Mucosa of gallbladder (tissue), 1 donor: ENCODE measurements at places on chromosomes 16 and 17. TPM values are rescaled to one million over a fixed set of nuclear protein-coding genes. Genes with fewer than 3 reads are reported as not detected.

GRCh38 chr16:4131621-4132020 lies 15.4 kb upstream of the ADCY9 start:
- no peak for DNase-seq

DNA sequence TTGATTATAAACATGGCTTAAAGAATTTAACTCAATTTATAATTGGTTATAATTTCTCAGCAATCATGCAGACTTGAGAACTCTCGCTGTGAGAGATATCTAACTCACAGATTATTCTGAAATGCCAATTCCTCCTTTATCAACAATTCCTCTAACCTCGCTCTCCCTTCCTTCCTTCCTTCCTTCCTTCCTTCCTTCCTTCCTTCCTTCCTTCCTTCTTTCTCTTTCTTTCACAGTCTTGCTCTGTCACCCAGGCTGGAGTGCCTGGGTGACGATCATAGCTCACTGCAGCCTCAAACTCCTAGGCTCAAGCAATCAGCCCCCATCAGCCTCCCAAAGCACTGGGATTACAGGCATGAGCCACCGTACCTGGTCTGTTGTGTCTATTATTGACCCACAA lies 42.4 kb downstream of the CHD9 start:
- no peak for DNase-seq

DNA sequence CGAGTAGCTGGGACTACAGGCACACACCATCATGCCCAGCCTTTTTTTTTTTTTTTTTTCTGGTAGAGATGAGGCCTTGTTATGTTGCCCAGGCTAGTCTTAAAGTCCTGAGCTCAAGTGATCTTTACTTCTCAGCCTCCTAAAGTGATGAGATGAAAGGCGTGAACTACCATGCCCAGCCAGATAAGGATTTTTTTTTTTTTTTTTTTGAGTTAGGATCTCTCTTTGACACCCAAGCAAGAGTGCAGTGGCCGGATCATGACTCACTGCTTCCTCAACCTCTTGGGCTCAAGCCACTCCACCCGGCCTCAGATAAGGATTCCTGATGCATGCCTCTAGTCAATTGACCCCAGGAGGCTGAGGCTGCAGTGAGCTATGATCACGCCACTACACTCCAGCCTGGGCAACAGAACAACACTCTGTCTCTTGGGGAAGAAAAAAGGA lies 11.2 kb upstream of the PLEKHG4 start:
- peak; percentile 67 for DNase-seq

DNA sequence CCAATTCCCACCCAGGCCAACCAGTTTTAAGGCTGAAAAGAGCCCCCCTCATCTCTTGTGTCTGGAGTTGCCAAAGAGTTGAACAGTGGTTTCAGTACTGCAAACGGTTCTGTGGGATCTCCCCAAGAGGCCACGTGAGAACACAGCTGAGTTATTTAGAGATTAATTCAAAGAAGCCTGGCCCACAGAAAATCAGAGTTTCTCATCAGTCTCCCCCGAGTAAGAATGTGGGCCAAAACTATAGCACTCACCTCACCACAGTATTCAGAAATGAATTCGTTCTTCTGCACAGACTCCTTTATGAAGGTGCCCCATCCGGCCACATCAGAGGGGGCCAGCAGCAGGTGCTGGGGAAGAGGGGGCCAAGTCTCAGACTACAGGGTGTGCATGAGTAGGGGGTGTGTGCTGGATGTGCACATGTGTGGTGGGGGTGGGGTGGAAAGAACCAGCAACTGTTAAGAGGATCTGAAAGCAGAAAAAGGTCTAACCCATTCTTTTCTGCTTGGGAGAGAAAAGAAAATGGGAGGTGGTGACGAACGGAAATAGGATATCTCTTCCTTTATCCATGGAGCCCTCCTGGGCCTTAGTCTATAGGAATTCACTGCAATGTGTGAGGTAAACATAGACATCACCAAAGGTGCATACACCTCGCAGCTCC lies 22.6 kb downstream of the CNTNAP1 start:
- no peak for DNase-seq

- no peak for DNase-seq
Observed at GRCh38 chr17:4583782-4584100, 588 bp upstream of the SMTNL2 start.

- no peak for DNase-seq
Observed at GRCh38 chr17:79465011-79465680, 145.7 kb downstream of the RBFOX3 start.

- no peak for DNase-seq
Observed at GRCh38 chr16:85888405-85889331, 10.3 kb upstream of the IRF8 start.

DNA sequence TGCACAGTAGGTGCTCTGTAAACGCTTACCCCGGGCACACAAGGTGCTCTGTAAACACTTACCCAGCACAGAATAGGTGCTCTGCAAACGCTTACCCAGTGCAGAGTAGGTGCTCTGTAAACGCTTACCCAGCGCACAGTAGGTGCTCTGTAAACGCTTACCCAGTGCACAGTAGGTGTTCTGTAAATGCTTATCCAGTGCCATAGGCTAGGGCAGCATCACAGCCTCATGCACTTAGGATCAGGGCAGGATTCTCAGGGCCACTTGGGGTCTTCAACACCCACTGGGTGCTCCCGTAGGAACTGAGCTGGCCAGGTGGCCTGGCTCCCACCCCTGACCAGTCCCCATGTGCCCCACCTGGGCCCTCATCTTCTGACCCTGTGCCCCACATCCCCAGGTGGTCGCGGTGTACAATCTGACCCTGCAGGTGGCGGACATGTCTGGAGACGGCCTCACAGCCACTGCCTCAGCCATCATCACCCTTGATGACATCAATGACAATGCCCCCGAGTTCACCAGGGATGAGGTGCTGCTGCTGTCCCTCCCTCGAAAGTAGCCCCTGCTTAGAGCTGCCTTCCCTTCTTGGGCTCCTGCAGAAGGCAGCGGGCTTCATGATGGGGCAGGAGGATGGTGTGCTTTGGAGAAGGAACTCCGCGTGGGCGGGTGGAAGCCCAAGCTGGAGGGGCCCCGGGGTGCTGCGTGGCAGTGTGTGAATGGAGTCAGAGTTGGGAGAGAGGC lies 13.1 kb downstream of the SLC22A31 start:
- no peak for DNase-seq

DNA sequence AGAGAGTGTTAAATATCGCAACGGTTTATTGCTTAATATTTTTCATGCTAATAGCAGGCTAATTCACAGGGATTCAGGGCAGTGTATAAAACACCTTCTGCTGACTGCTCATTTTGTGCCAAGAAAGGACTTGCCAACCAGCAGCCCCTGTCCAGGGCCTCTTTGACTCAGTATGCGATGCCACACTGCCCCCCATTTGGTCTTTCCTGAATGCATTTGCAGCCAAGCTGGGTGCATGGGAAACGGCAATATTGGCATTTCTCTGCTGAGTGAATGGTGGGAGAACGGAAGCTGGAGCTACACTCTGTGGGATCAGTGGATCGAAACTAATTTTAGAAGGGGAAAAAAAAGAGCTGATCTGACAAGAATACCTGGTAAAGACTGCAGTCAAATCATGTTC lies 152.9 kb upstream of the C16orf82 start:
- DNase-seq: no peak

DNA sequence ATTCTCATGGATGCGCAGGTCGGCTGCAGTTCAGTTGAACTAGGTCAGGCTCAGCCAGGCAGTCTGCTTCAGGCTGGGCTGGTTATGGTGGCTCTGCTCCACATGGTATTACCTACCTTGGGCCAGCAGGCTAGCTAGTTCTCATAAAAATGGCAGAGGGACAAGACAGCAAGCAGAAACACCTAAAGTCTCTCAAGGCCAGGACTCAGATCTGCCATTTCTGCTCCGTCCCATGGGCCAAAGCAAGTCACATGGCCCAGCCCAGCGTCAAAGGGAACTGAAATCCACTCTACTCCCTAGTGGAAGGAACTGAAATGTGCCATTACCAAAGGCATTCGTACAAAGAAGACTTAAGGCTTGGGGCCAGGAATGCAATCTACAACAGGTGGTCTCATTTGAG lies 160.0 kb downstream of the TMEM132E start:
- DNase-seq: no peak

- no peak for DNase-seq
Observed at GRCh38 chr17:55624772-55625433, 97.8 kb downstream of the TMEM100 start.

DNA sequence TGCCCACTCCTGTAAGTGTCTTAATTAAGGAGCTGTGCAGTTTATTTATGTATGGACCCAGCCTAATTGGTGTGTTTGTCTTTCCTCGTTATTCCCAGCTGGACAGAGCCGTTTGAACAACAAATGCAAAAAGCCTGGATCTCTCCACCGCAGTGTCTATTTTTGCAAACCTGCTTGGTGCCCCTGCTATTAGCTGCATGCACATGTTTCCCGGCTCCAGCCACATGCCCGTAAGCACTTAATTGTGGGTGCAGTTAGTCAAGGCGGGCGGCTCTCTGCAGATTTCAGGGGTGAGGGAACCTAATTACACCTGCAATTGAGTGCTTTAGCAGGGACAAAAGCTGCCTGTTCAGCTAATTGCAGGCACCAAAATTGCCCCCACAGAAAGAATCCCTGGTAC lies 74.0 kb upstream of the GSE1 start:
- DNase-seq: no peak

- DNase-seq: no peak
Observed at GRCh38 chr16:50247906-50248608, 18.3 kb upstream of the ADCY7 start.

- DNase-seq: no peak
Observed at GRCh38 chr17:51560398-51560797, 300.1 kb downstream of the UTP18 start.

DNA sequence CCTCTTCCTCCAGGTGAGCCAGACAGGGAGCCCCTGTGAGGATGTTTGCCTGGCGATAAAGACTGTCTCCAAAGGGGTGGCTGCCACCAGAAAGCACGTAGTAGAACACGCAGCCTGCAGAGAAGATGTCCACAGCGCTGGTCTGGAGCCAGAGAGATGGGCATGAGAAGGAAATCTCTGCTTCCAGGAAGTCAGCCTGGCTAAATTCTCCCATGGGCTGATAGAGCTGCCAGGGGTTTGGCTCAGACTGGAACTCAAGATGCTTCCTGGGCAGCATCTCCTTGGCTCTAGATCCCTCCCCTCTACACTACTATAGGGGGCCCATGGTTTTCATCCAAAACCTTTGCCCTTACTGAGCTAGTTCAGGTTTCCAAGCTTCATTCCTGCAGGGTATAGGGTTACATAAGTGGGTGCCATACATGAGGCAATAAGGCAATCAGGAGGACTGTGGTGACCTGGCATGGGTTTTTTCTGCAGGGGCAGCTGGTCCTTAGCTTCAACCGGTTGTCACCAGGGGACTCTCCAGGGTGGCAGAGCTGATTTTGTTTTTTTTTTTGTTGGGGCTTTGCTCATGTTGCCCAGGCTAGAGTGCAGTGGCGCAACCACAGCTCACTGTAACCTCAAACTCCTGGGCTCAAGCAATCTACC lies 13.6 kb downstream of the PLK1 start:
- no peak for DNase-seq

- peak; percentile 93 for DNase-seq
Observed at GRCh38 chr16:667780-668518, at the start of gene RHOT2. RHOT2 (plus strand) TSS chr16:668132; CDS start chr16:668200, 68 bp downstream.

DNA sequence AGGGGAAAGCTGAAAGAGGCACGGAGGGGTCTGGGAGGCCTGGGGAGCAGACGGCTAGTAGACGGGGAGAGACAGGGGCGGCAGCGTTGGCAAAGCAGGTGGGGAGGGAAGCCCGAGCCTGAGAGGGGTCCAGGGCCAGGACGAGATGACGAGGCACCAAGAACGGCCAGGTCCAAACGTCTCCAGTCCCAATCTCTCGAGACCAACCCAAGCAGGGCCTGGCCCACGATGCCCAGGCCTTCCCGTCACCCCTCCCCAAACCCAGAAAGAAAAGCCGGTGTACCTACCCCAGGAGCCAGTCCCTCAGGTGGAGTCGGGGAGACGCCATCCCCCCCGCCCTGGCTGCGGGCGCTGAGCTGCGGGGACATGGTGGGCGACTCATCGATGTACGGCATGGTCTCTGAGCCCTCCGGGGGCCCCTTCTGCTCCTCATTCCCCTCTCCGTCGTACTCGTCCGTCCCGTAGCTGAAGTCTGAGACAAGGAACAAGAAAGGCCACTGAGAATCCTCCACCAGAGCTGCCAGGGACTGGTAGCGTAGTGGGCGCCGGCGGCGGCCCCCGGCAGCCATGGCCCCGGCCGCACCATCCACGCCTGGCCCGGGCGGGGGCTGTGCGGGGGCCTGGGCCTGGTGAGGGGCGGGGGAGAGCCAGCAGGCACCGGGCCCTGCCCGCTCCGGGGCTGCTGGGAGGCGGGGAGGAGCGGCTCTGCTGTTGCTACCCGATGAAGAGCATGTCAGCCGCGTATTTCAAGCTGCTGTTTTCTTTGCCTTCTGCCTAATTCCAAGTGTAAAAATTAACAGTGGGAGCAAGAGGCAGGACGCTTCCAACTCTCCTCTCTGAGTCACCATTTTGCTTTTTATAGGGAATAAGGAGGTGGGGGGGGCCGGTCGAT lies 54.6 kb downstream of the ABR start:
- DNase-seq: no peak

DNA sequence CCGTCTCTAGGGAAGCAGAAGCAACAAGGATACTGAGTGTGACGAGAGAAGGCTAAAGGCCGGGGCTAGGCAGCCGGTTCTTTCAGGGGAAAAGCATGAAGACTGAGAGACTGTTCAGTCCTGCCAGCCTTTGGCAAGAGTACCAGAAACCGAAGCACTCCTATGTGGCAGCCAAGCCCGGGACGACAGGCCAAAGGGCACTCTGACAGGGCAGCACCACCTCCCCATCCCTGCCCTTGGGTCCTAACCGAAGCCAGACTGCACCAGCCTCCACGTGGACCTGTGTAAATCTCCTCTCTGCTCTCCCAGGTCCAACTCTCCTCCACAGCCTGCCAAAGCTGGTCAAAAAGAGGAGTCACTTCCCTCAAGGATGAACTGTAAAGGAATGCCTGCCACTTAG lies 23.5 kb upstream of the ALOX15 start:
- DNase-seq: no peak

The KREMEN2 gene
- total RNA-seq: not detected

The STAT3 gene
- 140 TPM for total RNA-seq

The SERPINF2 gene
- total RNA-seq: 2.9 TPM

The HES7 gene
- 0.78 TPM for total RNA-seq

The SNRNP25 gene
- total RNA-seq: 21.5 TPM

The OTOA gene
- 0.46 TPM for total RNA-seq

The PERCC1 gene
- total RNA-seq: not detected

The ZSCAN10 gene
- 0.37 TPM for total RNA-seq

The TMC8 gene
- total RNA-seq: 16.2 TPM

The TNFAIP1 gene
- 60.2 TPM for total RNA-seq

The KCNJ18 gene
- total RNA-seq: not detected

The TBC1D3C gene
- total RNA-seq: not detected

The STX8 gene
- total RNA-seq: 63.2 TPM

The NHERF1 gene
- total RNA-seq: 568 TPM

The ITGAD gene
- 0.09 TPM for total RNA-seq

The RPUSD1 gene
- 18.5 TPM for total RNA-seq

The CACNG1 gene
- not detected for total RNA-seq

The TEX19 gene
- not detected for total RNA-seq

The KRT13 gene
- total RNA-seq: 0.40 TPM

The PARD6A gene
- total RNA-seq: 10.4 TPM
